Activated T-cell treated with anti-CD3 and anti-CD28 coated beads, Interleukin-2, amount 50 U/mL, for 1 hour (primary cell): ENCODE measurements at places on chromosomes 2 and 18.

DNA sequence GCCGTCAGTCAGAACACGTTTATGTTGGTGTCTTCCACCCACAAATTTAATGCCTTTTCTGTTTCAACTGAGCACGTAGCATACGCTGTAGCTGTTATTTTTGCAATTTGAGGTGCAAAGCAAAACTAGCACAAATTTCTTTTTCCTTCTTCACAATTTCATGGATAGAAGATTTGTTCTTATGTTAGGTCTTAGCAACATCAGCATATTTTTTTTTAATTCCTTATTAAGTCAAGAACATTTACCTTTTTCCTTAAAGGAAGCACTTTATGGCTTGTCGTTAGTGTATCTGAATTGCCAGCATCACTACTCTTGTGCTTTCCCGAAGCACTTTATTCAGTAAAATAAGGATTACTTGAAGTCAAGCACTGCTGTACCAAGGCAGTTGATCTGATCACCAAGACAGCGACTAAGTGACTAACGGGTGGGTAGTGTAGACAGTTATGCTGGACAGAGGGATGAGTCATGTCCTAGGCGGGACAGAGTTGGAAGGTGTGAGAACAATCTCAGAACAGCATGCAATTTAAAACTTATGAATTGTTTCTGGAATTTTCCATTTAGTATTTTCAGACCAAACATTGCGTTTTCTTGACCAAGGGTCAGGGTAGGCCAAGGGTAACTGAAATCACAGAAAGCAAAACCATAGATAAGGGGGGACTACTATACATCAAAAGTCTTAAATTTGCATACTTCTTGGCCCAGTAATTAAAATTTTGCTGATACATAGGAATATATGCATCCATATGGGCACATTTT is 13.3 kb downstream of the BABAM2 start:
- DNase-seq, result no peak

- DNase-seq, result no peak
Observed at GRCh38 chr18:58117786-58118403, 73.9 kb downstream of the NEDD4L start.

- DNase-seq, result no peak
Observed at GRCh38 chr2:79670198-79670597, 157.3 kb downstream of the CTNNA2 start.

DNA sequence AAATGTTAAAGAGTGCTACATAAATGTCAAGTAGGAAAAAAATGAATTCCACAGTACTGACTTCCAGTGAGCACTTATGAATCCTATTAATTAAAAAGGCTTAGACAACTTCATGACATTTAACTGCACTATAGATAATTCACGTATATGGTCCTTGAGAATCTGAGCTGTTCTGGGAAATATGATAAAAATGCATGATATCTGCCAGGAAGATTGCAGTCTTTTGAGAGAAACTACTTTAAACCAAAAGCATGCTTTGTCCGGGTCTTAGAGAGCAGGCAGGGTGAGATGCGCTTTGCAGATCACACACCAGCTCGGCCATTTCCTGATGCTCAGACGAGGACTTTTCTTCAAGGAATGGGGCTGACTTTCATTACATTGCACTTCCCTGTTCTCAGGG is 42.6 kb downstream of the CMPK2 start:
- DNase-seq, result no peak

DNA sequence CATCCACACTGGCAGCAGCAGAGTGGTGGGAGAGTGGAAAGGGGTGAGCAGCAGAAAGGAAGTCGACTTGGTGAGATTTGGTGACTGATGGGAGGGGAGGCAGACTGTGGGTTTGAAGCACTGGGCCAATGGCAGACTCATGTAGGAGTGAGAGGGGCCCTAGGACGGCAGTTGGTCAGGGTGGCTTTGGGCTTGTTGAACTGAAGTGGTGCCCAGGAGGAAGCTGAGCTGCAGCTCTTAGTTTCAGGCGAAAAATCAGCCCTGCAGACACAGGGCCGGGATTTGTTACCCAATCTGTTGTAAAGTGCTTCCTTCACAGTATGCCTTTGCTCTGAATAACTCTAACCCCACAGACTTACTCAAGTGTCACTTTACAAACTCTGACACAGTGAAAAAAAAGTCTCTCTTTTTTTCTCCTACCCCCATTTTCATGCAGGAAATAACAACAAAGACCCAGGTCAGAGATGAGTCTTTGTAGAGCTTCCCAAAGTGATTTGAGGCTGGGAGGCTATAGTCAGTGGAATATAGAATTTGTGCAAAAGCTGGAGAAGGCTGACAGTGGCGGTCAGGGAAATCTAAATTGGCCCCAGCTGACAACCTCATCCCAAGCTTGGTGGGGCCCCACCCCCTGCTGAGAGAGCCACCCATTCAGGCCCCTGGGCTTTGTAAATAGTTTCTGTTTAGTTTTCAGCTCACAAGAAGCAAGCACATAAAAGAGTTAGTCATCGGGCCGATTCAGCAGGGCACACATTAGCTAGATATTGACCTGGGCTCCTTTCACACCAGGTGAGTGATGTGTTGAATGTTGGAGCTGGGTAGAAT is 226.9 kb downstream of the VAPA start:
- DNase-seq, result no peak

GRCh38 chr2:157592948-157593347 is 35.7 kb downstream of the ACVR1C start:
- no peak for DNase-seq
